Activated CD4-positive, CD25-positive, alpha-beta regulatory T cell (primary cell): ENCODE measurements at places on chromosomes 16 and 17.

- no peak for DNase-seq
These were observed 22.7 kb upstream of the SPNS2 start for GRCh38 chr17:4476017-4476416.

- no peak for DNase-seq
These were observed 51.5 kb downstream of the CPPED1 start for GRCh38 chr16:12752159-12752558.

DNA sequence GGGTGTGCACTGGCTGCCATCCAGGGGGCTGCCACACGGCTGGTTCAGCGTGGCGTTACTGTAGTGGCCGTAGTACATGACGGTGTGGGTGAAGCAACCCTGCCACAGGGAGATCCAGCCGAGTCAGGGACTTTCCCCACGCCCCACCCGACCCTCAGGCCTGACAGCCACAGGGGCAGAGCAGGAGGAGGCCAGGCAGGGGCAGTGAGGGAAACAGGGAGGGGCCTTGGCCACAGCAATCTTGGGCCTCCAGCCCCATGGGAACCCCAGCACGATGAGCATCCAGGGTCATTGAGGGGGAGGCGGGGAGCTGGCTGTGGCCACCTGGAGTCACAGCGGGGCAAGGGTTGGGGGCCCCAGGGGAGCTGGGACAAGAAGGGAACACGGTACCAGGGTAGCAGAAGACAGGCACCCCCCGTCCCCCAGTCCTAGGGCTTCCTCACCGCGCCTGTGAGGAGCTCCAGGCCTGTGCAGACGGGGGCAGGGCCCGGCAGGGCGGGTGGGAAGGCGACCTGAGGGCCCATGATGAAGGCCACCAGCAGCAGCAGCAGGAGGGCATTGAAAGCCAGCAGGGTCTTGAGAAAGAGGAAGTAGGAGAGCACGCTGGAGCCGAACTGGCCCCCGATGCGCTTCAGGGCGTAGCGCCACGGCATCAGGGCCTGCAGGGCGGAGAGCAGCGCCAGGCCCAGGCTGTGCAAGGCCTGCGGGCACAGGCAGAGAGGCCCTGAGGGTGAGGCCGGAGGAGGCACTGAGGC lies 4.3 kb downstream of the TMC6 start:
- no peak for DNase-seq

DNA sequence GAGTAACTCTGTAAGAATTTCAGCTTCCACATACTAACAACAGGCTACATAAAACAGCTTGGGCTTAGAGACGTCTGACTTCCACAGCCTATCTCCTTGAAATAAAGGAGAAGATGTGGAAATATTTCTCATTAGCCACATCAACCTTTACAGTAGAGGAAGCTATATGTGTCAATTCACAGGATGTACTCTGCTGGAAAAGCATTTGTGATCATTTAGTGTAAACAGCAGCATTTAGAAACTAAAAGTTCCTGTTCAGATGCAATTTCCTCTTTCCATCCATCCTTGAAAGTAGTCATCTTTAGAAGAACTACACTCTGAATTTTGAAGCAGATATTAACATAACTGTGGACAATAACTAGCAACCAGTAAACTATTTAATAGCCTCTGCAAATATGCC lies 46.2 kb downstream of the XPO6 start:
- DNase-seq = no peak

GRCh38 chr16:2777903-2778629 lies 986 bp upstream of the ELOB start:
- no peak for DNase-seq

DNA sequence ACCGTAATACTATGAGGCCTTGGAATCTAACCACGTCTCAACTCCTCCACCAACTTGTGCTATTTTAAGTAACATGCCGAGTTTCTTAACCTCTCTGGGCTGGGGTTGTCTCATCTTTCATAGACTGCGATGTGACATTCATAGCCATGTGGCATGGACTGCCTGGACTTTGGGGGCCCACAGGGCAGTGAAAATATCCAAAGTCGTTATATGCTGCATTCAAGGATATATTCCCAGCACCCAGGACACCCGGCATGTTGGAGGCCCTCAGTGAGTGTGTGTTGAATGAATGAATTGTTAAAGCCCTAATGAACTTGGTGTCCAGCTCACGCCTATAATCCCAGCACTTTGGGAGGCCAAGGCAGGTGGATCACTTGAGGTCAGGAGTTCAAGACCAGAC lies 203.1 kb downstream of the CBLN1 start:
- no peak for DNase-seq

DNA sequence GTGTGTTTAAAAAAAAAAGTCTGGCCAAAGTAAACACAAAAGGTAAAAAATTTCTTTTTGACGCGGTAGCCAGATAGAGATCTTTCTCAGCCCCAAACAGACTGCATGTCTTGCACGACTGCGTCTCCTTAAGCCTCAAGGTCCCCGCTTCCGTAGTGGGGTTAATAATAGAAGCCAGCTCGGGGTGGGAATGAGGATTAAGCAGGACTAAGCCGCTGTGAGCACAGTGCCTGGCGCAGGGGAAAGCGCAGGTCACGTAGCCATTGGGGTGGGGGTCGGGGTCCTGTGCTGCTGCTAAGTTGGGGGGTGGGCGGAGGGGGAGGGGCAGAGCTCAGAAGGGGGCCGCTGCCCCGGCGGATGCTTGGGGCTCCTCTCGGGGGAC lies 521 bp downstream of the GGA2 start:
- DNase-seq = no peak

DNA sequence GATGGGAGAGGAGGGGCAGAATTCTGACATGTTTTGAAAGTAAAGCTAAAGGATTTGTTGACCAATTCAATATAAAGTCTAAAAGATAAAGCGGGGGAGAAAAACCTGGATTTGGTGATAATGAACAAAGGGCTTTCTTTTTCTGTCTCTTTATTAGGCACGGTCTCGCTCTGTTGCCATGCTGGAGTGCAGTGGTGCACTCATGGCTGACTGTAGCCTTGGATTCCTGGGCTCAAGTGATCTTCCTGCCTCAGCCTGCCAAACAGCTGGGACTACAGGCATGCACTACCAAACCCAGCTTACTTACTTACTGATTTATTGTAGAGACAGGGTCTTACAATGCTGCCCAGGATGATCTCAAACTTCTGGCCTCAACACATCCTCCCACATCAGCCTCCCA lies 7.5 kb downstream of the CDR2 start:
- no peak for DNase-seq

GRCh38 chr16:85755929-85756768 lies 5.3 kb upstream of the C16orf74 start:
- DNase-seq = no peak
